ENCODE measurements at places on chromosomes 4 and X. TPM values are rescaled to one million over a fixed set of nuclear protein-coding genes. Genes with fewer than 3 reads are reported as not detected.

Gene LGI2
- total RNA-seq: 6.8 TPM

Gene OPHN1
- 4.6 TPM for total RNA-seq

Gene ADAMTS3
- 2.4 TPM for total RNA-seq

Gene MAGEA6
- not detected for total RNA-seq

Gene NEXMIF
- 10.7 TPM for total RNA-seq

Gene FATE1
- not detected for total RNA-seq

Gene ACTRT1
- not detected for total RNA-seq

Gene SPANXB1
- not detected for total RNA-seq

Gene IGBP1
- total RNA-seq: 48.4 TPM

Gene HPF1
- 28.8 TPM for total RNA-seq

Gene STBD1
- 3.4 TPM for total RNA-seq
